ENCODE measurements at places on chromosomes 7 and 10.
A peak's percentile ranks its signal among the peaks of the same experiment; 100 is the strongest.

DNA sequence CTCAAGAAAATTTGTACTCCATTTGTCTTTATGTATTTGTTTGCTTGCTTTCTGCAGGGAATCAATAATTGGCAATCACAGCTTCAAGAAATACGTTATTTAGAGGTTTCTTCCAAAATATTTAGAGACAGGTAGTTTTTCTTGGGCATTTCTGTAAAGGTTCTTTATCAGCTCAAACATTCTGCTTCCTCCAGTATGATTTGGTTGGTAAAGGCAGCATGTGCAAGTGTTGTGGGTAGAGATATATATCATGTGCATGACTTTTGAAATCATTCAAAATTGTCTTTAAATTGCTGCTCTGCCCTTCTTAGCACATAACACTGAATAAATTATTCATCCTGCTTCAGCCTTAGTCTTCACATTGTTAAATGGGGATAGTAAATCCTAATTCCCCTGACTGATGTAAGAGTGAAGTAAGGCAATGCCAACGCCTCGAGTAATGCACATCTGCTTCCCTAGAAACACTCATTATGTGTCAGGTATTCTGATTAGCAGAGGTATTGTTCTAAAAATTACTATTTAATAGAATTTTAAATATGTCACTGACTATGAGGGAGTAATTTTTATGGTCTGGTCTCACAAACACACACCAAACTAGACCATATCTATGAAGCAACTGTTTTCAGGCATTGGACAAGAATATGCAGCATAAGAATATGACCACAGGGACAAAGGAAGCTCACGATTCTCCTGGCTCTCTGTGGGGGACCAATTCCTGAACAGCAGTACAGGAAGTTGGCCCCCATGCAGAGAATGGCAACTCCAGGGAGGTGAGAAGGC is 77.3 kb upstream of the AKR1E2 start:
- no peak for DNase-seq

DNA sequence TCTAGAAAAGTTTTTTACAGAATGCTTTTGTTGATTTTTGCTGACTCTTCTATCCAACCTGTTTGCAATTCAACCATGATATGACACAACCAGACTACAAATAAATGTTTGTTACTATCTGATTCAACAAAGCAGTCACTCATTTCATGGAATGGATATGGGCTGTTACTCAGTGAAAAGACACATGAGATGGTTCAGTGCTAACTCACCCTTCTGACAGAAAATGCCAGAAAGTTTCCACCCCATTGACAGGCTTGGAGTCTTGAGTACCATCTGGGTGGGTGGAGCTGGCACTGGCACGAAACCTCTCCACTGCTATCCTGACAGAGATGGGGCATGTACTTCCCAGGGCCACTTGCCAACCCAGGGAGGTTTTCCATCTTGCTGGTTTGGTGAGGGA is 39.5 kb downstream of the RBM28 start:
- DNase-seq, result no peak

DNA sequence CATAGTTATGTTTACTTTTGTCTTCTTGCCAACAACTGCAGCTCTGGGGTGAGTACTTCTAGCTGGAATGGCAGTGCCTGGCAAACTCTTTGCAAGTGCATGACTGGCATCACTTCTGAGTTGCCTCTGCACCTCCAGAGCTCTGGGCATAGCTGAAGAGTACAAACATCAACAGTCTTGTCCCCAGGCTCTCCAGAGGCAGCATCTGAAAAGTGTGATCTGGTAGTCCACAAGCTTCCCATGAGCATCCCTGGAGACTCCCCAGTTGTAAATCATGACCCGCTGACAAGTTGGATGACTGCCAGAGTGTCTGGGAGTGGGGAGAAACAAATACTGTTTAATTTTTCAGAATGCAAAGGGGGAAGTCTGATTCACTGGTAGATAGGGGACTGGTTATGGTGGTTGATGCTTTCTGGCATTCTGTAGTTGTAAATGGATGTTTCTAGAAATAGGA is 138.9 kb upstream of the CDK13 start:
- no peak for DNase-seq

GRCh38 chr10:44334091-44334490 is 50.8 kb downstream of the CXCL12 start:
- no peak for DNase-seq

- no peak for DNase-seq
Observed at GRCh38 chr10:22597138-22597537, 117.2 kb downstream of the PIP4K2A start.

DNA sequence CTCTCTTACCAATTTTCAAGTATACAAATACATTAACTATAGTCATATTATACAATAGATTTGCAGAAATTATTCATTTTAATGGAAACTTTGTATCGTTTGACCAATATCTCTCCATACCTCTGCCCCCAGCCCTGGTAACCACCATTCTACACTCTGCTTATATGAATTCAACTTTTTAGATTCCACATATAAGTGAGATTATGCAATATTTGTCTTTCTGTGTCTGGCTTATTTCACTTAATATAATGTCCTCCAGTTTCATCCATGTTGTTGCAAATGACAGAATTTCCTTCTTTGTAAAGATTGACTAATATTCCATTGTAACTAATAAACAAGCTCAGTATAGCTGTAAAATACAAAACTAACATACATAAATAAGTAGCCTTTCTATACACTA is 55.4 kb downstream of the A1CF start:
- no peak for DNase-seq

GRCh38 chr10:74051736-74052342 is 53.9 kb downstream of the VCL start:
- no peak for DNase-seq

DNA sequence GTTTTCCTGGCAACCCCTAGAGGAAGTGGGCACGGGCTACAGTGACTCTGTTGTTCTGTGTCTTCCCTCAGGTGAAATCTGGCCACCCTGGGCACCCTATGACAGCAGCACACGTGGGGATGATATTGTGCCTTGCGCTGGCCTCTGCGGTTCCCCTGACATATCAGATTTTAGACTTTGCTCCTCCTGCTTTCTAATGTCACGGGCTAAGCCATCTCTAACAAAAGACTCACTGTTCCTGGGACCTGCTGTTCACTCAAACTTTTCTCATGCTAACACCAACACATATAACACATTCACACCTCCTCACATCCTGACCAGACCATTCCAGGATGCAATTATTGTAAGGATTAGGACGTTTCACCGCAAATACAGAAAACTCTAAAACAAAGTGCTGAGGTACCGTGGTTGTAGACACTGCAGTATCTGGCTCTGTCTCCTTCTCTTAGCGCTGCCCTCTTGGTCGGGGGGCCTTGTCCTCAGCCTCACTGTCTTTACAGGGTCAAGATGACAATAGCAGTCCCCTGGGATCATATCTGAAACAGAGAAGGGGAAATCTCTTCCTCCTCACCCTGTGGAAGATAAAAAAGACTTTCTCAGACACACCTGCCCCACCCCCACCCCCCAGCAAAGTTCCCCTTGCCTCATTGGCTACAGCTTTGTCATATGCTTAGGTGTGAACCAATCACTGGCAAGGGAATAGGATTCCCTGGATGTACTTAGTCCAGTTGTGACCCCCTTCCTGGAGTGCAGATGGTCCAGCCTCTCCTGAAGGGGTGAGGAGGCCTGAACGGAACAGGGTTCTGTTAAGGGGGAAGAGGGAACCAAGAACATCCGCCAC is 14.1 kb downstream of the CHN2 start:
- DNase-seq, result no peak

GRCh38 chr10:119139464-119140067 is 25.9 kb downstream of the SFXN4 start:
- peak; percentile 54 for DNase-seq

DNA sequence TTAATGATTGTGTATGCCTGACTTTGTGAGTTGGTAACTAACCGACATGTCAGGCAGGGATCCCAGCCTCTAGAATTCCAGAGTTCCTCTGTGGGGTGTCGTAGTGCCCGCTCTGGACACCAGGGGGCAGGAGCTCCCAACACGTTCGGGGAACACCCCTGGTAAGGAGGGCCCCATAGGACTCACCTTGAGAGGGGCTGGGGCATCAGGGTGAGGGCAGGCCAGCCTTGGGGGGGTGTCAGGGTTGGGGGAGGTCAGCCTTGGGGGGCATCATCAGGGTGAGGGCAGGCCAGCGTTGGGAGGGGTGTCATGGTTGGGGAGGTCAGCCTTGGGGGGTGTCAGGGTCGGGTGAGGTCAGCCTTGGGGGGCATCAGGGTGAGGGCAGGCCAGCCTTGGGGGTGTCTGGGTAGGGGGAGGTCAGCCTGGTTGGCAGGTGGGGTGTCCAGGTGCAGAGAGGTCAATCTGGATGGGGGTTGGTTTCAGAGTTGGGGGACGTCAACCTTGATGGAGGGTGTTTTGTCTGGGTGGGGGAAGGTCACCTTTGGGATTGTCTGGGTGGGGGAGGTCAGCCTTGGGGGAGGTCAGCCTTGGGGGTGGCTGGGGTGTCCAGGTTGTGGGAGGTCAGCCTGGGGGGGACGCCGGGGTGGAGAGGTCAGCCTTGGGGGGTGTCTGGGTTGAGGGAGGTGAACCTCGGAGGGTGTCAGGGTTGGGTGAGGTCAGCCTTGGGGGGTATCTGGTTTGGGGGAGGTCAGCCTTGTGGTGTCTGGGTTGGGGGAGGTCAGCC is 45.6 kb upstream of the SUN1 start:
- peak; percentile 75 for DNase-seq

- DNase-seq, result no peak
Observed at GRCh38 chr7:157574914-157575586, 238.2 kb downstream of the DNAJB6 start.

DNA sequence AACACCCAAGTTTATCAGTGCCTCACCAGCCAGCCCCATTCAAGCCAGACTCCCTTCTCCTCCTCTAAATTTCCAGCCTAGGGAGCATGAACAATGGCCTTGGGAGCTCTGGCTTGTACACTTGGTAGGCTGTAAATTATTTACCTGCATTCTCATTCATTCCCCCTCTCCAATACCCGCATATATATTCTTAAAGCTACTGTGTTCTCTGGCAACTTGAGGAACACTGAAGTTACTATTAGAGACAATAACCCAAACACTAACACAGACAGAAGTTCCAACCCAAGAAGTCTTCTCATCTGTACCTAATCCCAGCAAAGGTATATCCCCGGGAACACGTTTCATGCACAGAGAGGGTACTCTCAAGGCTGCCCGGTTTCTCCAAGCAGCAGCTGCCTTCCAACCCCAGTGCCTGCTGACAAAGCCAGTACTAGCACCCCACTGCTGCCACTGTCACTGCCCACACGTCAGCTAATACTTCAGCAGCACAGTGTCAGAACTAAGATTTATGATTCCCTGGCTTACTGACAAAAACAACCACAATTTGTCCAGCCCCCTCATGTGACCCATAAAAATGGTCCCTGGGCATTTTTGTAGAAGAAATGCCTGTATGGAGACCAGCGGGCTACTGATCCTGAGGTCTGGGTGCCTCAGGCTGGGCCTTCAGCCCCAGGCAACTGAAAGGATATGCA is 3.1 kb downstream of the WDR91 start:
- no peak for DNase-seq
